PC-9 (cell line): ENCODE measurements at places on chromosomes 12 and 14.

DNA sequence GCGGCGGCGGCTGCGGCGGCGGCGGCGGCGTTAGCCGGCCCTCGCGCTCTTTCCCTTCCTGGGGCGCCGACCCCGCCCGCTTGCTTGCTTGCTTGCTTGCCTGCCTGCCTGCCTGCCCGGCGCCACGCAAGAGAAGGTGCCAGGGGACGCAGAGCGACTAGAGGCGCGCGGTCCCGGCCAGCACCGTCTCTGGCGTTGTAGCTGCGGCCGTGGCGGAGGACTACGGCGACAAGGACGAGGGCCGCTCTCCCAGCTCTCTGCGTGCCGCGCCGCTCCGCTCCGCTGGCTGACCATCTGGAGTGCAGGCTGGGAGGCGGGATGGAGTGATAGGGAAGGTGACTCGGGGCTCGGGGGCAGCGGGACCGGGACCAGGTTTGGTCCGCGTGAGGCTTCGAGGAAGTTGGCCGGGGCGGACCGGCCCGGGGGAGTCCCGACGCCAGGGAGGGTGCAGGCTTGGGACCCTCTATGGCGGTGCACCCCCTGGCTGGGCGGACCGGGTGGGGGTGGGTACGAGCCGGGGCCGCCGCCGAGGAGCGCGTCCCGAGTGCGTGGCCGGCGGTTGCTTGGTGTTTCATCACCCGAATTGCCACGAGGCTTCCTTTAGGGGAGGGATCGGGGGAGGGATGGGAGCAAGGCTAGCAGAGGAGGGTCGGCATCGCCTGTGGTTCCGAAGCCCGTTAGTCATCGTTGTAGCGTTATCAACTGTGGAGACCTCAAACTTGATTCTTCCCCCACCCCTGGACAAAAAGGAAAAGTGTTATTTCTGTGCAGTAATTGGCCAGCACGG lies 471 bp downstream of the XPOT start:
- DNase-seq, result peak; percentile 62

DNA sequence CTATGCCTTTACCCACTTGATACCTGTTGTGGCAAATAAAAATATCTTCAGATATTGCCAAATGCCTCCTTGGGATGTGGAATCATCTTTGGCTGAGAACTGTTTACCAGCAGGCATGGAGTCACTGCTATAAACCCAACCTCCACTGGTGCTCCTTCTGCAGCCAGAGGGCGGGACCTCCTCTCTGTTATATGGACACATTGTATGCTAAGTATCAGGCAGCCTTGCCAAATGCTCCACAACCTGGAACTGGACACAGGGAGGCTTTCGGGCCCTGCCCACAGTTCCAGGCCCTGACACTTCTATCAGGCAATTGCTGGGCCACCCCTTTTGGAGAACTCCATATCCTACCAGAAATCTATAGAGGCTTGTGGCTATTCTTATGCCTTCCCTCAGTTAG lies 201.0 kb downstream of the TMX1 start:
- DNase-seq, result peak; percentile 18

DNA sequence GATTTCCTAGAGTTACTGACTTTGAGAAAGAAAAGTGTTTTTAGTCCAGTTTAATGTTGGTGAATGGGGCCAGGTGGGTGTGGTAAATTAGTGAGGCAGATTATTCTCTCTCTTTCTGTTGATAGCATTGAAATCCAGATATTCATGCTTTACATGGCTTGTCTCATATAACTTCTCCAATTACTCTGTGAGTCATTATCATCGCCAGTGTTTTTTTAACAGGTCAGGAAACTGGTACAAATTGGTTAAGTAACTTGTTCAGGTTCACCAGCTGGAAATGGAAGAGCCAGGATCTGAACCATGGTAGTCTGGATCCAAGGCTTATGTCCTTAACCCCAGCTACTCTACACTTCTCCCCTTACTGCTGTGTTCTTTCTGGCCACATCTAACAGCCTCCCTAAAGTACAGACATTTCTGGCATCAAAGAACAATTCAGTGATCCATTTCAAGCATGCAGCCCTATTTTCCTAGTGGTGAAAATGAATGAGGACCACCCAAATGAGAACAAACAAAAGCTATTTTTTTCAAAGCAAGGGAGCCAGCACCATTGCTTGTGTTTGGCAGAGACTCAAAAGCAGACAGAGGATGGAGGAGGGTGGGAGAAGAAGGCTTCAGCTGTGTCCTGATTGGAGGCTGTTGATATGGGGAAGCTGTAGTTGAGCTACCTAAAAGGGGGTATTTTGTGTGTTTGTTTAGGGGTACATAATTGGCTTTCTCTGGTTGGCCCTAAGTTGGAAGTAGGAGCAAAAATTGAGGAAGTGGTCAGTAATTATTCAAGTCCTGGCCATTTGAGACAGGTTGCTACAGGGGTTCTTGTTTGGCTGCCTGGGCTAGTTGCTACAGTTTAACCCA lies 1.7 kb downstream of the IRAK3 start:
- DNase-seq, result no peak

GRCh38 chr14:42095155-42095554 lies 488.5 kb downstream of the LRFN5 start:
- DNase-seq, result no peak

GRCh38 chr12:70739756-70740155 lies 102.5 kb upstream of the PTPRB start:
- no peak for DNase-seq

DNA sequence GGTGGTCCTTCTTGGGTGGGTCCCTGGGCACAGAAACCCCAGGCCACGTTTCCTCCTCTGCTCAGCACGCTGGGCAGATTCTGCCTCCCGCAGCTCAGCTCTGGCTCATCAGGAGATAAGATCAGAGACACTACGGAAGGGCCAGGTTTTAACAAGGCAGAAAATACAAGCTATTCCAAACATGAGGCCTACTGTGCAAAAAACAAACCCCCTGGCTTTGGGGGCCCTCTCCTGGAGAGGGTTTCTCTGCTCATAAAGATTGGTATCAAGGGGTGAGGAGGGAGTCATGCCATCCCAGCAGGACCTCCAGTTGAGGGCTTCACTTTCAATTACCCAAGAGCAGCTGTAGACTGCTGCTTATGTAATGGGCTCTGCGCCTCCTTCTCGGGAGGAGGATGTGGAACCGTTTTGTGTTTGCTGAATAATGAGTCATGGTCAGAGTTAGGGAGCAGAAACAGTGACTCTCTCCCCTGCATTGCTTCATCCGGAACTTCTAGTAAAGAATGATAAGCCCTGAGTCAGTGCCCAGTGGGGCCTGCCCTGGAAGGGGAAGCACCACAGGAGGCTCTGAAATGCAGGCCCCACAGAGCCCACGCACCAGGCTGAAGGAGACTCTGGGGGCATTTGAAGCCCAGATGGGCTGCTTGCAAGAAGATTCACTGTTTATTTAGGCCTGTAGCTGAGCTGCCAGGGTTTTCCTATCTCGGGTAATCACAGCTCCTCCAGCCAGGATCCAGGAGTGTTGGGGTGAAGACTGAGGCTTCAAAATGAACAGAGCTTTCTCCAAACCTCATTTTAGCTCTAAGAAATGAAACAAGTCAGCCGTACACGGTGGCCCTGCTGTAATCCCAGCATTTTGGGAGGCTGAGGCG lies 79.3 kb downstream of the SSPN start:
- peak; percentile 88 for DNase-seq

- peak; percentile 90 for DNase-seq
These were observed 1.5 kb upstream of the PLEKHG3 start for GRCh38 chr14:64702493-64703394.

- DNase-seq, result no peak
These were observed 11.5 kb upstream of the KANSL2 start for GRCh38 chr12:48693572-48693971.
